G401 (cell line): ENCODE measurements at places on chromosomes 5 and 9. TPM values are rescaled to one million over a fixed set of nuclear protein-coding genes. Genes with fewer than 3 reads are reported as not detected.

Gene CCDC187
- total RNA-seq, result 0.55 and 0.61 TPM in 2 replicates

Gene PCDHB14
- total RNA-seq, result 0.27 and 0.55 TPM in 2 replicates

Gene KCNV2
- not detected in 2 replicates for total RNA-seq

Gene PAPPA
- 0.44 and 0.74 TPM in 2 replicates for total RNA-seq

Gene ZNF454
- total RNA-seq, result not detected in 2 replicates

Gene CCDC183
- not detected in 2 replicates for total RNA-seq

Gene LIX1
- 1.0 and 2.0 TPM in 2 replicates for total RNA-seq

Gene IQGAP2
- total RNA-seq, result 77.4 and 83.2 TPM in 2 replicates

Gene RNF208
- not detected in 2 replicates for total RNA-seq

Gene DPH7
- total RNA-seq, result 39.0 and 46.2 TPM in 2 replicates

Gene IL13
- not detected in 2 replicates for total RNA-seq

Gene FABP6
- total RNA-seq, result 1.3 and 5.0 TPM in 2 replicates

Gene ANKHD1
- total RNA-seq, result 47.9 and 69.4 TPM in 2 replicates

Gene TAF11L10
- not detected in 2 replicates for total RNA-seq

Gene NPR3
- not detected in 2 replicates for total RNA-seq

Gene KIF27
- 1.6 and 2.3 TPM in 2 replicates for total RNA-seq

Gene ENHO
- total RNA-seq, result 10.4 and 18.0 TPM in 2 replicates

Gene HAVCR1
- not detected in 2 replicates for total RNA-seq

Gene GARIN3
- total RNA-seq, result not detected in 2 replicates

Gene PSMB7
- total RNA-seq, result 163 and 196 TPM in 2 replicates

Gene F2RL1
- total RNA-seq, result 162 and 209 TPM in 2 replicates

Gene PLAC8L1
- not detected in 2 replicates for total RNA-seq

Gene STK32A
- total RNA-seq, result not detected in 2 replicates

Gene C1QTNF2
- not detected in 2 replicates for total RNA-seq

Gene FCHO2
- 9.6 and 10.9 TPM in 2 replicates for total RNA-seq

Gene TMCO6
- 11.0 and 35.3 TPM in 2 replicates for total RNA-seq
